ENCODE measurements at places on chromosomes 16 and 17. TPM values are rescaled to one million over a fixed set of nuclear protein-coding genes. Genes with fewer than 3 reads are reported as not detected.

The CCL17 gene
- total RNA-seq: not detected

The KRTAP2-3 gene
- not detected for total RNA-seq

The PRSS36 gene
- 0.28 TPM for total RNA-seq

The ASPHD1 gene
- 2.3 TPM for total RNA-seq

The PRDM7 gene
- total RNA-seq: not detected

The IGF2BP1 gene
- total RNA-seq: not detected

The XPO6 gene
- 62.4 TPM for total RNA-seq

The ZDHHC7 gene
- total RNA-seq: 39.6 TPM

The ACSM5 gene
- total RNA-seq: 2.2 TPM

The JMJD8 gene
- total RNA-seq: 70.5 TPM

The ERN2 gene
- total RNA-seq: 0.24 TPM

The SP6 gene
- 0.95 TPM for total RNA-seq

The SMURF2 gene
- total RNA-seq: 29.0 TPM

- H3K4me1 ChIP-seq: peaks cover 6% of the 10 kb centered on the region
- H3K27ac ChIP-seq: peak overlapping the region; percentile 66
- peak; percentile 83 for DNase-seq
- no peaks in the 10 kb centered on the region for H3K36me3 ChIP-seq
- H3K27me3 ChIP-seq: no peaks in the 10 kb centered on the region
- no peak overlapping the region for H3K4me3 ChIP-seq
These were observed 38.6 kb upstream of the TOB1 start for GRCh38 chr17:50904518-50905459.

DNA sequence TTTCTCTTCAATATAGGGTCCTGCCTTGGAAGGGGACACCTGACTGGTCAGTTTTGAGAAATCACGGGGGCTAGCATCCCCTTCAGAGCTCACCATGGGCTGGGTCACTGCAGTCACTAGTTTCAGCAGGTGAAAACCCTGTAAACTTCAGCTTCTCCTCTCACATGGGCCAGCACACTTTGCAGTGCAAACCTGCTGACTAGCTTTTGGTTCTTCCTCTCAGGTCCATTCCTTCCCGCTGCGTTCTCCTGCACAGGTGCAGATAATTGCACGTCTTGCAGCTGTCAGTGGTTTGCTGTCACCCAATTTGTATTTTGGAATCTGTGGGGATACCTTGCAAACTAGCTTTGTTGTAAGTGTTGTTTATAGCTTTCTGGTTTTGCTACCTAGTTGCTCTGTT is 95.1 kb downstream of the LYRM1 start:
- no peak overlapping the region for H3K4me3 ChIP-seq
- H3K27ac ChIP-seq: no peak overlapping the region
- no peaks in the 10 kb centered on the region for H3K36me3 ChIP-seq
- DNase-seq: no peak
- no peaks in the 10 kb centered on the region for H3K27me3 ChIP-seq
- H3K4me1 ChIP-seq: no peaks in the 10 kb centered on the region

DNA sequence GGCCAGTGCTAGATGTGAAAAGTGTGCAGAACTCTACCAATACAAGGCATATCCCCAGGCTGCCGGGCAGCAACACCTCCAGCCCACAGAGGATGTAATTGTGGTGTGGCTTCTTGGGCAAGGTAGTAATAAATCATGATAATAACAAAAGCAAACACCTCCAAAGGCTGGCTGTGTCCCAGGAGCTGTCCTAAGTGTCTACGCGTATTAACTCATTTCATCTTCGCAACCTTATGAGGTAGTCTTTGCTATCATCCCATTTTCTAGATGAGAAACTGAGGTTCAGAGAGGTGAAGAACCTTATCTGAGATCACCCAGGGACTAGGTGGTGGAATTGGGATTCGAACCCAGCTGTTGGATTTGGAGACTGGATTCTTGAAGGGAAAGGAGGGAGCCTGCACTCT is 5.3 kb downstream of the PDK2 start:
- no peak overlapping the region for H3K4me3 ChIP-seq
- H3K4me1 ChIP-seq: peaks cover 21% of the 10 kb centered on the region
- no peaks in the 10 kb centered on the region for H3K36me3 ChIP-seq

- no peaks in the 10 kb centered on the region for H3K36me3 ChIP-seq
- H3K4me1 ChIP-seq: no peaks in the 10 kb centered on the region
- peaks cover 3% of the 10 kb centered on the region for H3K27me3 ChIP-seq
- DNase-seq: no peak
- no peak overlapping the region for H3K27ac ChIP-seq
These were observed 1.6 kb downstream of the HOXB13 start for GRCh38 chr17:48726916-48727286.

- no peaks in the 10 kb centered on the region for H3K4me1 ChIP-seq
- no peak for DNase-seq
- H3K4me3 ChIP-seq: no peak overlapping the region
- no peaks in the 10 kb centered on the region for H3K27me3 ChIP-seq
These were observed 573.4 kb downstream of the CDH13 start for GRCh38 chr16:83200005-83200779.

- H3K27ac ChIP-seq: no peak overlapping the region
- peaks cover 3% of the 10 kb centered on the region for H3K4me1 ChIP-seq
- DNase-seq: no peak
- H3K4me3 ChIP-seq: no peak overlapping the region
- no peaks in the 10 kb centered on the region for H3K36me3 ChIP-seq
These were observed 14.2 kb downstream of the RNF112 start for GRCh38 chr17:19424934-19425868.

GRCh38 chr16:66382171-66382965 is 15.9 kb downstream of the CDH5 start:
- DNase-seq: no peak
- no peaks in the 10 kb centered on the region for H3K27me3 ChIP-seq
- no peaks in the 10 kb centered on the region for H3K4me1 ChIP-seq

- no peaks in the 10 kb centered on the region for H3K27me3 ChIP-seq
- H3K36me3 ChIP-seq: no peaks in the 10 kb centered on the region
- no peaks in the 10 kb centered on the region for H3K4me1 ChIP-seq
- H3K4me3 ChIP-seq: no peak overlapping the region
These were observed 59.6 kb downstream of the HAPSTR1 start for GRCh38 chr16:9151074-9151473.

DNA sequence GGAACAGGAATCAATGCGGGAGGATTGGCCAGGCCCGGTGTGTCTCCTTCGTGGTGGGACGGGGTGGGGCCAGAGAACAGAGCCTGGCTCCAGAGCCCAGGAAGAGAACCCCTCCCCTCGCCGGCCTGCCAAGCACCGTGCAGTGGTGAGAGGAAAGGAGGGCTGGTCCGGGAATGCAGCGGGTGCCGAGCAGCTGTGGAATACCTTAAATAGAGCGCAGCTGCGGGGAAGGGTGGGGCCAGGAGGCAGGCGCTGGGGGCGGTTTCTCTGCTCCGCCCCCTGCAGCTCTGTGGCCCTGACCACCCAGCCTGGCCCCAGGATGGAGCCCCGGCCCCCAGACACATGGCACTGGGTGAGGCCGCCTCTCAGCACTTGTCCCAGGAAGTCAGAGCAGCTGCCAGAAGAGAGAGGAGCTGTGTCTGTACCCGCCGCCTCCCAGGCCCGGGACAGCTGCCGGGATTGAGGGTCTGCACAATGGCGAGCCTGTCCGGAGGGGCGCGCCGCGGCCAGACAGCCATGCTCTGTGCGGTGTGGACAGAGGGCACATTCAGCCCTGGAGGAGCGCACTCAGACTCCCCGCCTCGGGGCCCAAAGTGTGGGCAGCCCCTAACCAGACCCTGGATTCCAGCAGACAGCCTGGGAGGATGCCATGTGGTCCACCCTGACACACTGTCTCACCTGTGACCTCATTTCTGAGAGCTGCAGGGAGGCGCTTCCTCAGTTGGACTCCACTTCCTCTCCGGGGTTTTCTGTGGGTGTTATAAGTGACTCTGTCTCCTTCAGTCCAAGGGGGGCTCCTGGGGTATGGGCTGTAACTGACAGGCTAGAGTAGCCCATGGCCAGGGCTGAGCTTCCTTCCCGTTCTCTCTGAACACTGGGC is 268.8 kb downstream of the SEC14L1 start:
- peak; percentile 70 for DNase-seq
- H3K36me3 ChIP-seq: no peaks in the 10 kb centered on the region
- H3K27me3 ChIP-seq: no peaks in the 10 kb centered on the region
- peak overlapping the region; percentile 46 for H3K27ac ChIP-seq
- no peak overlapping the region for H3K4me3 ChIP-seq
- peaks cover 14% of the 10 kb centered on the region for H3K4me1 ChIP-seq

DNA sequence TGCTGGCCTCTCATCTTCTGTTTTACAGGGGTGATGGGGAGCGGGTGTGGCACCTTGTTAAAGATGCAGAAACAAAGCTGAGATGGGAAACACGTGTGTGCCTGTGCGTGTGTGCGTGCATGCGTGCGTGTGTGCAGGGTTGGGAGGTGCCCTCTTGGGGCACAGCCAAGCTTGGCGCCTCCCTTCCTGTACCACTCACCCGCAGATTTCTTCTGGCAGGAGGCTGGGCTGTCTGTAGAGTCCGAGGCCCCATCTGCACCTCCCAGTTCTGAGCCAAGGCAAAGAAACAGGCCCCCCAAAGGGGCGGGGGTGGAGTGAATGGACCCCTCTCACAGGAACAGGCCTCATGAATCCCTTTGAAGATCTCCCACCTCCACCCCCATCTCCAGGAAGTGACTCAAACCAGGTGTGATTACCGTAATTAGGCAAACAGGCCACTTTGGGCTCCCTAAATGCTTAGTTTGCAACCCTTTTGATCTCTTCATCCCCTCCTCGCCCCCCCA is 20.9 kb downstream of the TNS4 start:
- no peaks in the 10 kb centered on the region for H3K27me3 ChIP-seq
- peaks cover 8% of the 10 kb centered on the region for H3K4me1 ChIP-seq
- H3K36me3 ChIP-seq: no peaks in the 10 kb centered on the region
- H3K4me3 ChIP-seq: no peak overlapping the region
- DNase-seq: no peak
- H3K27ac ChIP-seq: no peak overlapping the region

DNA sequence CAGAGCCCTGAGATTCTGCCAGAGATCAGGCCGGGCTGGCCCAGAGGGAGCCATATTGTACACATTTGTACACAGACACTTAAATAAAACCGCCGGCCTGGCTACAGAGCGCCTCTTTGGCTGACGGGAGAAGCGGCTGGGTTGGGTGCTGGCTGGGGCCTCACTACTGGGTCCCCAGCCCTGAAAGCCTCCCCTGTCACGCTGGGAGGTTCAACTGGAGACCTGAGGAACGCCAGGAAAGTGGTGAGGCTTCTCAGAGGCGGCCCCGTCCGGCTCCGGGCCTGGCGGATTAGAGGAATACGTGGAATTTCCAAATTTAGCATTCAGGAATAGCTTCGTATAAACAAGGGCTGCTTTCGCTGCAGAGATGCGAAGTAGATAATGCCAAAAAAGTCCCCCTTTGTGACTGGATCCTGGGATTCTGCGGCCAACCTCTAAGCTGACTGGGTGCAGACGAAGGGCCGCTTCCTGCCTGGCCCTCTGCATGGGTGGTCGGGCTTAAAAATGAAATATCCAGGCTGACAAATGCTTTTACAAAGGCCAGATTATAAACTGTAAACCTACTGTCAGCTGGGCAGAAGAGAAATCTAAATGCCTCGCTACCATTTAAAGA is 252.4 kb downstream of the IRF8 start:
- no peak overlapping the region for H3K27ac ChIP-seq
- H3K36me3 ChIP-seq: no peaks in the 10 kb centered on the region
- H3K4me3 ChIP-seq: no peak overlapping the region

- no peaks in the 10 kb centered on the region for H3K4me1 ChIP-seq
- no peak overlapping the region for H3K27ac ChIP-seq
- H3K36me3 ChIP-seq: no peaks in the 10 kb centered on the region
- H3K27me3 ChIP-seq: no peaks in the 10 kb centered on the region
- H3K4me3 ChIP-seq: no peak overlapping the region
These were observed 172.9 kb downstream of the STX8 start for GRCh38 chr17:9402590-9403199.

DNA sequence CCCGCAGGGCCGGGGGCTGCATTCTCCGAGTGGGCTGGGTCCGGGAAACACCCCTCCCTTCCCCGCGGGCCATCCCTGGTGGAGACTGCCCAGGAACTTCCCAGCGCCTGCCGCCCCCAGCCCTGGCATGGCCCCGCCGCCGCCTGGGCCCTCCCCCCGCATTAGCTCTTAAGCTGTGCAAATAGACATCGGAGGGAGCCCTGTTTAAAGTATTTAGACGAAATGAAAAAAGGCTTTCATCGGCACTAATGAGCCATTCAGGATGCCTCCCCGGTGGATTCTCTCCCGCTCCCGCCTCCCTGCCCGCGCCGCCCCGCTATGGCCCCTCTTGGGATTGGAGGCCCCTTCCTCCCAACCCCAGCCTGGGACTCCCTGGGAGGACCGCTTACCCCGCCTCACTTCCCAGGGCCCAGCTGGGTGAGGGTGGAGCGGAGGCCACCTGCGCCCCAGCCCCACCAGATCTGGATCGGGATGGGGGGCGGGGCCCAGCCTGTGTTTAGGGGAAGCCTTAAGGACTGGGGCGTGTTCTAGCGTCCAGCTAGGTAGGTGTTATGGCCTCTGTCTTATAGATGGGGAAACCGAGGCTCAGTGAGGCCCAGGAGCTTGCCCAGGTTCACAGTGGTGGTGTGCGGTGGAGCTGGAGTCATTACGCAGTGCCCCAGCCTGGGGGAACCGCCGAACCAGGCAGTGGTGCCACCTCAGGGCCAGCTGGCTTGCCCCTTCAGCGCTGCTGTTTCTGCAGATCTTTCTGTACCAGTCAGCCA is 19.7 kb downstream of the SEZ6 start:
- no peak for DNase-seq
- no peak overlapping the region for H3K4me3 ChIP-seq
- H3K27ac ChIP-seq: no peak overlapping the region
- no peaks in the 10 kb centered on the region for H3K36me3 ChIP-seq
- no peaks in the 10 kb centered on the region for H3K27me3 ChIP-seq
- no peaks in the 10 kb centered on the region for H3K4me1 ChIP-seq

- peaks cover 14% of the 10 kb centered on the region for H3K4me1 ChIP-seq
- no peak overlapping the region for H3K27ac ChIP-seq
- DNase-seq: peak; percentile 34
- no peaks in the 10 kb centered on the region for H3K36me3 ChIP-seq
- H3K27me3 ChIP-seq: no peaks in the 10 kb centered on the region
These were observed 76.4 kb upstream of the TBX2 start for GRCh38 chr17:61323003-61323908.

GRCh38 chr17:81102352-81102751 is 63.0 kb upstream of the PVALEF start:
- no peak overlapping the region for H3K27ac ChIP-seq
- H3K36me3 ChIP-seq: no peaks in the 10 kb centered on the region
- no peak overlapping the region for H3K4me3 ChIP-seq

DNA sequence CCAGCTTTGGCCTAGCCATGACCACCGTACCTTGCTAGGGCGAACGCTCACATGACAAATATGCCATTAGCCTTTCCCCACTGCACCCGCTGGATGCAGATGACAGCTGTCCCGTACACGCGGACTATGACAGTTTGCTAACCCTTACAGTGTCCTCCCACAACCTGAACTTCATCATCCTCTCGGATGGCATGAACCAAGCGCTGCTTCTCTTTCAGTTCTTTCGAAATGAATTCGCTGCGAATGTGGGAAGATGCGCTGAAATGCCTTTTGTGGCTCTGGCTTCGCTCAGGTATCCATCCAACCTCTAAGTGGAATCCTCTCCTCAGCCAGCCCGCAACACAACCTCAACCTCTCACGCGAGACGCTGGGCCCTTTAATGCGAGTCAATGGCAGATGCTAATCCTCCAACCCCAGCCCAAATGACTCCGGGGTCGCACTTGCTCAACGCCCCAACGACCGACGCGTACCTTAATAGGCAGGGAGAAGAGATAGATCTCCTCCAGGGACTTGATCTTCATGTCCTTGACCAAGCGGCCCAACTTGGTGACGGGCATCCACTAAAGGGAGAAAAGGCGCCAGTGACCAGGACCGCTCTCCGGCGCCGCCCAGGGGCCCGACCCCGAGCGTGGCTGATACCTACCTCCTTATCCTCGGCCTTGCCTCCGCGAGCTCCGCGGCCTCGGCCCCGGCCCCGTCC is 670 bp downstream of the RPS2 start:
- H3K36me3 ChIP-seq: no peaks in the 10 kb centered on the region
- peaks cover 14% of the 10 kb centered on the region for H3K4me1 ChIP-seq
- DNase-seq: no peak
- H3K27me3 ChIP-seq: no peaks in the 10 kb centered on the region
- peak overlapping the region; percentile 87 for H3K27ac ChIP-seq
